RPMI8226 (cell line): ENCODE measurements at places on chromosomes 7 and 10.

DNA sequence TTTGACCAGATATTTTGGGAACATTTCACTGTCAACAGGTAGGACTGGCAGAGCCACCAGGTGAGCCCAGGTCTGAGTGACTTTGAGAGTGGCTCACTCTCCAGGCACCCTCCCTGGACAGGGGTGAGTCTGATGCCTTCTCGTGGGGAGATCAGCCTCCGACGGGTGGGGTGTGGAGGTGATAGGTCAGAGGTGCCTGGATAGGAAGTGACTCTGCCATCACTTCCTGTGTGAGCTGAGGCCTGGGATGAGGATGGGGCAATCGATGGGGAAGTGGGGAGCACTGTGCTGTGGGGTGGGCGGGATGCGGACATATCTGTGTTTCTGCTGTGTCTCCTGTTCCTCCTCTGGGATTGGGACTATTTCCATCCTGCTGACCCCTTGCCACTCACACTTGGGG is 34.6 kb downstream of the IFT22 start:
- no peak for DNase-seq

- no peak for DNase-seq
Measured at GRCh38 chr7:21771906-21772610, 173.6 kb downstream of the CDCA7L start.

GRCh38 chr7:119197172-119197876 is 972.8 kb downstream of the ANKRD7 start:
- no peak for DNase-seq

DNA sequence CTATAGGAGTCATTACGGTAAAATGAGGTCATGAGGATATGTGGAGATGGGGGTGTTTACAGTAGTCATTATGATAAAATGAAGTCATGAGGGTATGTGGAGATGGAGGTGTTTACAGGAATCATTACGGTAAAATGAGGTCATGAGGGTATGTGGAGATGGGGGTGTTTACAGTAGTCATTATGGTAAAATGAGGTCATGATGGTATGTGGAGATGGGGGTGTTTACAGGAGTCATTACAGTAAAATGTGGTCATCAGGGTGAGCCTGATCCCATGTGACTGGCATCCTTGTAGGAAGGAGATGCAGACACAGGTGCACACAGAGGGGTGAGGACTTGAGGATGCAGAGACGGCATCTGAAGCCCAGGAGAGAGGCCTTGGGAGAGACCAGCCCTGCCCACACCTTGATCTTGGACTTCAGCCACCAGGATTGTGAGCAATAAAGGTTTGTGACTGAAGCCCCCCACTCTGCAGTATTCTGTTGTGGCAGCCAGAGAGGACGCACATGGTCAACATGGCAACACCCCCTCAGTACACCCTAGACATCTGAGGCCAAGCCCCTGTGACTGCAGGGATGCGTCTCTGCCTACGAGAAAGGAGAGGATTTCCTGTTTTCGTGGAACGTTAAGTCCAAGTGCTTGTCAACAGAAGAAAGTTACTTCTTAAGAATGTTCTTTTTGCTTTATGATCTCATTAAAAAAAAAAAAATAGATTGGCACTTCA is 544.4 kb downstream of the DNAJB6 start:
- no peak for DNase-seq

DNA sequence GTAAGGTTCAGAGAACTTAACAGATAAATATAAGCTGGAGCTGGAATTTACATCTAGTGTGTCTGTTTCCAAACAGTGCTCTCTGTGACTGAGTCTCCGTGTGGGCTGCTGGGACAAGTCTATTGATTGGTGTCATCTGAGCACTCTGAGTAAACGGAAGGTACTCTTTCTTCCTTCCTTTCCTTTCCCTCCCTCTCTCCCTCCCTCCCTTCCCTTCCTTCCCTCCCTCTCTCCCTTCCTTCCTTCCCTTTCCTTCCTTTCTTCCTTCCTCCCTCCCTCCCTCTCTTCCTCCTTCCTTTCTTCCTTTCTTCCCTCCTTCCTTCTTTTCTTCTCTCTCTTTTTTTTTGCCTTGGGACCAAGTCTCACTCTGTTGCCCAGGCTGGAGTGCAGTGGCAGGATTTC is 61.8 kb downstream of the ANKRD61 start:
- no peak for DNase-seq

DNA sequence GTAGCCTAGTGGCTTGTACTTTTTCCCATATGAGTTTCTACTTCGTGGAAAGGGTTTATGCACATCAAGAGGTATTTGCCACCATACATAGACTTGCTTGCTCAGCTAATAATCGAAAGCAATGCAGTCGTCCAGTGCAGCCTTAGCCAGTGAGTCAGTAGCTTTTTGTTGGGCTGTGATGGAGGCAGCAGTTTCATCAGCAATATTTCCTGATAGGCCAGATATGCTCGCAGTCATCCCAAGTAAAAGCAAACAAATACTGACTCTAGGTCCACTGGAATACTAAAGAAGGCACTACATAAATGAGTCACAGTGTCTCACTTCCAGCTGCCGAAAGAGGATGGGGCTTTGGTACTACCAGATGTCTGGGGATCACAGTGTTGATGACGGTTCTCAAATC is 2.1 kb upstream of the BNIP3 start:
- no peak for DNase-seq

GRCh38 chr10:12720217-12720981 is 281.1 kb downstream of the CCDC3 start:
- no peak for DNase-seq

- no peak for DNase-seq
Measured at GRCh38 chr10:5233324-5233723, 36.7 kb downstream of the AKR1C4 start.

DNA sequence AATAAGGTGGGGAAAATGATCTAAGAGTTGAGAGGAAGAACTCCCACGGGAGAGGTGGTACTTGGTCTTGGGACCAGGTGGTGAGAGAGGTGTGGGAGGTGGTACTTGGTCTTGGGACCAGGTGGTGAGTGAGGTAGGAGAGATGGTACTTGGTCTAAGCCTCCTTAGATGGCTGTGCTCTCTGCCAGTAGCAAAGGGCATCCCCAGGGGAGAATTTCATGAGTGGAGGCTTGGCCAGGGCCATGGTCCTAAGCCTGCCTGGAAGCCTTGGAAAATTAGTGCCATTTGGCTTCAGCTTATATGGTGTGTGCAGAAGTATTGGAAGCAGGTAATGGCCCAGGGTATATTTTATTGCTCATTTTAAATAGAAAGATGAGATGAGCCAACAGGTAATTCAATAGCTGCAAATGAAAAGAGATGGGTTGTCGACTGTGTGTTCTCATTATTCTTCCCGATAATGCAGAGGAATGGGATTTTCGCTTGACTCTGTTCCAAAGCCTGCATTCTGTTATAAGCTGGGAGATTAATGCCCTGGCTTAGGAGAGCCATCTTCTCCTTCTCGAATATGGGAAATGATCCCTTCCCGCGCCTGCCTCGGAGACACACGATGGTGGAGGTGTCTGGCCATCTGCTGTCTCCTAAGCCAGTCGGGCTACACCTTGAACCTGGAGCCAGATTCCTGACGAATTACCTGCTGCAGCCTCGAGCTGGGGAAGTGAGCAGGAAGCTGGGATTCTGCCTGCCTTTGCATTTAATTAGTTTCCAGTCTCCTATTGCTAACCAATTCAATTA is 287.8 kb downstream of the GALNT17 start:
- no peak for DNase-seq

DNA sequence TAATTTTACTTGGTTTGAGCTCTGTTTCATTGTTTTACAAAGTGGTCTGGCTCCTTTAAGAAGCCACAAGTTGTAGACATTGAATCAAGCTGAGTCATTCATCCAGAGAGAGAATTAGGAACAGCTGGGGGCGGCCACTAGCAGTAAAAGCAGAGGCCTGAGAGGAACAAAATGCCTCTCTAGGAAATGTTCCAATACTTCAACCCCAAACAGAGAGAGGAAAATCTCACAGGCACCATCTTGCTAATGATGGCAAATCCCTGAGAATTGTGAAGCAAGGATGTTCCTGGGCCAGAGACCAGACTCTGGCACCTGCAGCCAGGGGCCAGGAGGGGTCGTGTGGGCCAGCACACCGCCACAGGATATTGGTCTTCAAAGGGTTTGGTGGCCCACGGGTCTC is 26.5 kb upstream of the TRIL start:
- no peak for DNase-seq

DNA sequence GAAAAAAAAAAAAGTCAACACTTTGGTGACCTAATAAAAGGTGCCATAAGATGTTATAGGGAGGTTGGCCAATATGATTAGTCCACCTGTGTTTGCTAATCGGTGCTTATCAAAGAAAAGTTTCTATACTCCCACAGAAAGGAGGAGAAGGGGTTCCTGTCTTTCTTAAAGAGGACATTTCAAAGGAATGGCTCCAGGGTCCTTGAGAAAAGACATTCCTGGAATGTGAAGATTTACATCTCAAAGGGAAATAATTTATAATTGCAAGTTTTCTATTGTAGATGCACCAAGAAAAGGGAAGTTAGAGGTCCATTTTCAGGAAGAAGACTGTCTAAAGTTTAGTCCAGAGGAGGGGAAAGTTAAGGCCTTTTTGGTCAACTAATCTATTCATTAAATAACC is 715.3 kb downstream of the NXPH1 start:
- no peak for DNase-seq

DNA sequence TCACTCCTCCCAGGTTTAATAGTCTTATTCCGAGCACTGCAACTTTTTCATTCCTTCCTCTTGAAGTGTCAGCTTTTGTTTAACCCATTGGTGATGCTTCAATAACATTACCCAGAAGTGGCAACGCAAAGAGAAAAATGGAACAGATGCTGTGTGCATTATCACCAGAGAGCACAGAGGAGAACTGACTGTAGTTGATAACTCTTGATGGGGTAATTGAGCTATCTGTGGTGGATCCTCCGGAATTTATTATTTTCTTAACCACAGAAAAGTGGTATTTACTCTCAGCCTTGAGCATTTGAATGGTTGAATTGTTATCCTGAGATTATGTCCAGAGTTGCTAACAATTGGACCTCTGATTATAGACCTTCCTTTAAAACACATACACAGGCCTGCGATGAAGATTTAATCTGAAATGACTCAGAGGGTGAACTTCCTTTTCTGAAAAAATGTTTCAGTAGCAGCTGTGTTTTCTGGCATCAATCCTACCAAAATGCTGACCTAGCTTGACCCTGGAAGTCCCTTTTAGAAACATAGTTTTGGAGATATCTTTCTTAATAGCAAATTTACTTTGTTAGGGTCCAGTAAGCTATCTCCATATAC is 1584.4 kb upstream of the LRRTM3 start:
- peak; percentile 65 for DNase-seq

DNA sequence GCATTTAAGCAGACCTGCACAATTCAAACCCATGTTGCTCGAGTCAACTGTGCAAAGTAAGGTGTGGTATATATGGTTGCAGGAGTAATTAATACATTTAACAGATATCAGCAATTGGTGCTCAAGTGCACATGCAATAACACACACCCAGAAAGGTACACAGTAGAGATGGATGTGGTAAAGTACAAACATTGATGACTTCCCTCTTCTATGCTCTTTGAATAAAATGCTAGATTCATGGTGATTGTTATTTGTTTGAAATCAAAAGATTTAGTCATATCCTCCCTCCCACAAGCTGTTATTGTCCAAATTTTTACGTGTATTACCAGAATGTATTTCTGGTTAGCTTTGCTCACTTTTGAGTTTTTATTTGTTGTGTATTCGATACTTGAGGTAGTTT is 262.0 kb upstream of the CSTF2T start:
- no peak for DNase-seq

DNA sequence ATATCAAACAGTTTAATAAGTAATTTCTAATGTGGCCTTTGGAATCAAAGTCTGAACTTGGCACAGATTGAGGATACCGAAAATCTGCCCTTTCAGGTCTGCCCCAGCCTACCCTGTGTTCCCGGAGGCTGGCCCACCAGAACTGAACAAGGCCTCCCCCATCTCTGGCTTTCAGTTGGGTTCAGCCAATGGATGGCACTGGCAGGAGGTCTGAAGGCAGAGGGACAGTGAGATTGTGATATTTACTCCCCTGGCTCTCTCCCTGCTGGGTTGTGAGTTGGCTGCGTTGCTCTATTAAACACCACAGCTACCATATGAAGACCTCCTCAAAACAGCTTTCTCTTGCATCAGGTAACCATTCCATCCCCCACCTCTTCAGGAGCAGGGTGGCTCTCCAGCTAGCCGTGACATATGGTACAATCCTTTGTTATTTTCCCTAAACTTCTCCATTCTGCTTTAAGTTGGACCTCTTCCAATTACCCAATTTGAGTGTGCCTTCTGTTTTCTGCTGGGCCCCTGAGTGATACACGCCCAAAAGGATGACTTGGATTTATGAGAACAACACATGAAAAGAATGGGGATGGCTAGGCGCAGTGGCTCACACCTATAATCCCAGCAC is 28.1 kb downstream of the DNMBP start:
- no peak for DNase-seq

DNA sequence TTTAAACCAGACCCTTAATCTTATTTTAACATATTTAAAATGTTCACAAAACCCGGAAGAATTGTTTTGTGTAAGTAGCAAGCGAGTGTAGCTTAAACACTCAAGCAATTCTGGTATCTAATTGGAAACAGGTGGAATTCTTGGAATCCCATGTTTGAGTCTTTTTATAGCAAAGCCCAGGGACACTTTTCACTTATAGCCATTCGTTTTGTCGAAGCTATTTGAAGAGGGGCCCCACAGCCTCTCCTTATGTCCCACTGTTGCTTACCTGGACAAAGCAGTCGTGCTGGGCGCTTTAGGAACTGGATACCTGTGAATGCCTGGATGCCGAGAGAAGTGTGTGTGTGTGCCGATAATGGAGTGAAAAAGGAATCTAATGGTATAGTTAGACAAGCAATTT is 3.3 kb downstream of the CUX1 start:
- DNase-seq = no peak

DNA sequence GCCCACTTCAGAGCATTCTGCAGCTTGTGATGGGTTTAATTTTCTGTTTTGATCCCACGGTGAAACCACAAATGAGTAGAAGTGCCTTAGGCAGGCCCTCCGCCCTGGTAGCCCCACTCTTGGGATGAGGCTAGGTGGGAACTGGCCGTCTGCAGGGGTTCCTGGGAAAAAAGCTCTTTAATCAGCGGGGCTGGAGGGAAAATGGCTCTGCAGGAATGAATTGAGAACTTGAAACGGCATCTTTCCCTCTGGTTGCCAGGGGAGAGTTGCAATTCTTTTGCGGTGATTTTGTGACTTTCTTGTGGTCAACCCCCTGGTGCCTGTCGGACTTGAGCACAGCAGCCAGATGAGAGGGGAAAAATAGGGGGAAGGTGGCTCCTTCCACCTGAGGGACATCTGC is 32.7 kb downstream of the COL26A1 start:
- DNase-seq = peak; percentile 30

- DNase-seq = no peak
Measured at GRCh38 chr10:71086439-71087080, 125.8 kb upstream of the UNC5B start.

GRCh38 chr7:2800220-2800930 is 43.7 kb downstream of the GNA12 start:
- DNase-seq = no peak

DNA sequence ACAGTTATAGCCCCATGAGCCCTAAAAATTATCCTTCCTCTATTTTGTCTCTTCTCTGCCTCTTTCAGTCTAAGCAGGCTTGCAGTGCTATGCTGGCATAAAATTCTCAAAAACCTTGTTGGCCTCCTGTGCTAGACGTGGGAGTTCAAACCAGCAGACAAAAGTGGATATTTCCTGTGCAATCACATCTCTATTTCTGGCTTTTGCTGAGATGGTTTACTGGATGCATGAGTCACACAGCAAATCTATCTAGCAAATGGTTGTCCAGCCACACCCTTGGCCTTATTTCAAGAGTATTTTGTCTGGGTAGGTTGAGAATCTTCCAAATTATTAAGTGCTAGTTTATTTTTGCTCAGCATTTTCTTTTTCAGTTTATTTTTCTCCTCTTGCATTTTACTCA is 370.8 kb downstream of the CDC14C start:
- DNase-seq = peak; percentile 42

GRCh38 chr10:20156511-20156910 is 340.3 kb downstream of the PLXDC2 start:
- DNase-seq = no peak
